ENCODE measurements at places on chromosomes 6 and 20. TPM values are rescaled to one million over a fixed set of nuclear protein-coding genes. Genes with fewer than 3 reads are reported as not detected.
A peak's percentile ranks its signal among the peaks of the same experiment; 100 is the strongest.

GRCh38 chr6:10402648-10403311 is 12.1 kb downstream of the TFAP2A start:
- no peak for DNase-seq

DNA sequence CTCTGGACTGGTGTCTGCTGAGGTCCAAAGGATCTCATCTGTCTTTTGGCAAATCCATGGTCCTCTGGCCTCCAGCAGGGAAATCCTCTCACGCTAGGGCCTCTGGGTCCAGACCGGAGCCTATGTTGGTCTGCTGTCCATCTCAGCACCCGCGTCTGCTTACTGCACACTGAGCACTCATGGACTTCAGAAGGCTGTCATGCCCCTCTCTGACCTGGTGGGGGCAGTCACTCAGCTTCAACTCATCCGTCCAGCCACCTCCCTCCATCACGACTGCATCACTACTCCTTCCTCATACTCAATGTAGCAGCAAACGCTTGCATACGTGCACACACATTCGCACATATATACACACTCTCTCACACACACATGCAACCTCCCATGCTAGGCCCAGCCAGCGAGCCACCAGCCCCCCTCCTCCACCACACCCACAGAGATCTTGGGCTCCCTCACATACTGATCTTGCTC is 33.3 kb downstream of the GABRR2 start:
- DNase-seq: peak; percentile 44

- no peak for DNase-seq
Observed at GRCh38 chr6:4649728-4650127, 126.5 kb upstream of the CDYL start.

The IL20RA gene
- total RNA-seq: not detected

The NKX2-4 gene
- not detected for total RNA-seq

Measured in HepG2 (cell line).